ENCODE measurements at places on chromosomes 7 and 10. TPM values are rescaled to one million over a fixed set of nuclear protein-coding genes. Genes with fewer than 3 reads are reported as not detected.

DNA sequence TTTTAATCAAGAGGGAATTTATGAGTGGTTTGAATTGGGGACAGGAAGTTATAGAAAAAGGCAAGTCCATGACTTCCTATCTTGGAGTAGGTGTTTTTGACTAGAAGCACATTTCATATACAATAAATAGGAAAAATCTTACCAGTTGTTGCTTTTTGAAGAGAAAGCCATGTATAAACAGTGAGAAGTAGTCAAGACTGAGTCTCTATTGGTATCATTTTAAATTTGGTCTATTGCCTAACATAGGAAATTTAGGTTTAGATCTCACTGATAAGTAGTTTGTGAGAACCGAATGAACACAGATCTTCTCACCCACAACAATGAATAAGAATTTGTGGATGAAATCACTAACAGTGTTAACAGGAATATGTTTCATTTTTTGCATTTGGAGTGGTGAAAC, 387.2 kb downstream of the BBS9 start:
- no peak for DNase-seq

Gene OPALIN
- total RNA-seq, result not detected

- no peak for DNase-seq
Measured at GRCh38 chr7:93509303-93509702, 65.2 kb downstream of the CALCR start.

- DNase-seq, result no peak
Measured at GRCh38 chr10:70776455-70777005, 8.6 kb downstream of the TBATA start.

DNA sequence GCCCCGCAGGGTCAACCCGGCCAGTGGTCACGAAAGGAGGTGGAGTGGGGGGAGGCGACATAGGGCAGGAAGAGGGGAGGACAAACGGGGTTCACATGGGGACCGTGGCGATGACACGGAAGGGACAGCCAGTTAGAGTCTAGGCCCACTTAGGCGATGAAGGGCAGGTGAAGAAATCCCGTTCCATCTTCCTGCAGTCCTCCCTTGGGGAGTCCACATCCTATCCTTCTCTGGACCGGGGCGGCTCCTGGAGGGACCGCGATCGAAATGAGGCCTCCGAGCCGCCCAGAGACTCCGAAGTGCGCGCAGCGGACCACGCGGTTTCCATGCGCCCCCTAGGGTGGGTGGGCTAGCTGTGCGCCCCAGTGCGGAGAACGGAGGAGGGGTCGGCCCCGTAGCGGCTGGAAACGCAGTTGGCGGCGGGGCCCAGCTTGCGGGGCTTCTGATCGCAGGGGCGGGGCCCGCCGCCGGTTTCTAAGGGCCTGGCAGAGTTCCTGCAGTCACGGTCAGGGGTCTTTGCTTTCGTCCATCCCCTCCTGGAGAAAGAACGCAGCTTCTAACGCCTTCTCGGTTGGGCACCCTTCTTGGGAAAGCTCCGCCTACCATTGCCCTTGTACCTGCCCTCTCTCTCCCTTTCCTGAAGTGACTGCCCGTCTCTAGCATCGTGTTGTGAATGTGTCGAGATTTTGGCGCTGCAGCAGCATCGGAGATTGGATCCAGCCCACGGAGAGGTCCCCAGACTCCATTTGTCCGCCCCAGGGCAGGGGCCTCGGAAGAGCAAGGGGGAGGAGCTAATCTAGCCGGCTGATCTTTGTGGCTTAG, 17.9 kb upstream of the TMEM225B start:
- no peak for DNase-seq

GRCh38 chr7:71243736-71244410, 111.9 kb downstream of the GALNT17 start:
- DNase-seq, result no peak

DNA sequence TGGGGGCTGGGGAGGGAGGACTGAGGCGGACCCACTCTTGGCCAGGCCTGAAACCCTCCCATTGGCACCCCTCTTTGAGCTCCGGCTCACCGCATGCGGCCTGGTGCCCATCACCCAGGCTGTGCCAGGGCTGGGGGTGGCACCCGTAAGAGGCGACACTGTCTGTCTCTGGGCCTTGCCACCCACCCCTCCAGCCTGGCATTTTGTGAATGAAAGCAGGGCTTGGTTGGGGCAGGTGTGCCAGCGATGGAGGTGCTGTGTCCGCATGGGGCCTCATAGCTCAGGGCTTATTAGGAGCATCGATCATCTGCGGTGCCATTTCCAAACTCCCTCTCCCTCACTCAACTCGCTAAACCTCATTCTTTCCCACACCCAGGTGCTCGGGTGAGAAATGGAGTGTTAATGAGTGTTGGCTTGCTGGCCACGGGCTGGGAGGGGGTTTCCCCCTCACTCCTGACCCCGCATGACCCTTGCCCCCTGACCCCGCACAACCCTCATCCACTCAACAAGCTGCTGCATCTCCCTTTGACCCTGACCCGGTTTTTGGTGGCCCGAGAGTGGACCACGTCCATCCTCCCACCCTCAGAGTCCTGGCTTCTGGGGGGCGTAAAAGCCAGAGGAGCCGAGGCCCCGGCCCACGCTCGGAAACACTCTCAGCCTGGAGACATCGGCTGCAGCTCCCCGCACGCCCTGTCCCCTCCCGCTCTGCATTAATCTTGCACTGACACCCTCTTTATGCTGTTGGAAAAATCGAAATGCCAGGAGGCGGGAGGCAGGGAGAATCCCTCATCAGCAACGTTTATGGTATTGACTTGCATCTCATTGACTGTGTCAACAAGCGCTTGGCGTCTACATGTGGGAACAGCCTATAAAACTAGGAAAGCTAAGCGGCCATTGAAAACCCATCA, 161.2 kb downstream of the DNAJB6 start:
- DNase-seq, result no peak

GRCh38 chr7:12178317-12178716, 32.8 kb upstream of the TMEM106B start:
- DNase-seq, result no peak

DNA sequence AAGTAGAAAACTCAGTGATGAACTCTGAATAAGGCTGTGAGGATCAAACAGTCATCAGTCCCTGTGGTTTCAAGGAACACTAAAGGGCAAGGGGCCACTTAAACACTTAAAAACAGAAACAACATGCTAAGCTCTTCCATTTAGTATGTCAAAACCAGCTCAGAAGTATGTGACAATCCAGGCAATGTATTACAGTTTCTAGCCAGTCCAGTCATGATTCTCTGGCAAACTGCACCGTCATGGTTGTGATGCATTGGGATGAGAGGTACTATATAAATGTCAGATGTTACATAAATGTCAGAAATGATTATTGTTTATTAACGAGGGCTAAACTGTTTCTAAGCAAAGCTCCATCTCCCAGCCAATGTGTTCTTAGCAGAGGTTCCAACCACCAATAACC, 4.7 kb upstream of the CREB5 start:
- peak; percentile 57 for DNase-seq

Gene CYP26A1
- not detected for total RNA-seq

- DNase-seq, result no peak
Measured at GRCh38 chr10:72242675-72243074, 26.6 kb upstream of the ASCC1 start.

Gene ACTR3C
- 23.0 TPM for total RNA-seq

Gene EVX1
- not detected for total RNA-seq

- DNase-seq, result no peak
Measured at GRCh38 chr10:89348481-89348880, 20.7 kb downstream of the IFIT3 start.

DNA sequence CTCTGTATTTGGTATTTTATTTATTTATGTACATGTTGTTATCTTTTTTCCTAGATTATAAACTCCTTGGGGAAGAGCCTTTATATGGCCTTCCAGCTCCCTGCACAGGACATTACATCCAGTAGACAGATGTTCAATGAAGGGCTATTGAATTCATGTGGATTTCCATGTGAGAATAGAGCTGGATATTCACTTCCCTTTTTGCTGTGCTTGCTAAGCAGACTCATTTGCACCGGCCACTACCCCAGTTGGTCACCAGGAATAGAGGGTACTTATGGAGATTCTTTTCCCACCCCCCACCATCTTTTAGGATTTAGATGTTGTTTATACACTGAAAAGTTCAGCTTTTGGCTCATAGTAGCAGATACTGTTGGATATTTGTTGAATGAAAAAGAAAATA, 374.1 kb downstream of the NRG3 start:
- DNase-seq, result no peak

Measured in Caki2 (cell line).